ENCODE measurements at places on chromosomes 16 and 17.

DNA sequence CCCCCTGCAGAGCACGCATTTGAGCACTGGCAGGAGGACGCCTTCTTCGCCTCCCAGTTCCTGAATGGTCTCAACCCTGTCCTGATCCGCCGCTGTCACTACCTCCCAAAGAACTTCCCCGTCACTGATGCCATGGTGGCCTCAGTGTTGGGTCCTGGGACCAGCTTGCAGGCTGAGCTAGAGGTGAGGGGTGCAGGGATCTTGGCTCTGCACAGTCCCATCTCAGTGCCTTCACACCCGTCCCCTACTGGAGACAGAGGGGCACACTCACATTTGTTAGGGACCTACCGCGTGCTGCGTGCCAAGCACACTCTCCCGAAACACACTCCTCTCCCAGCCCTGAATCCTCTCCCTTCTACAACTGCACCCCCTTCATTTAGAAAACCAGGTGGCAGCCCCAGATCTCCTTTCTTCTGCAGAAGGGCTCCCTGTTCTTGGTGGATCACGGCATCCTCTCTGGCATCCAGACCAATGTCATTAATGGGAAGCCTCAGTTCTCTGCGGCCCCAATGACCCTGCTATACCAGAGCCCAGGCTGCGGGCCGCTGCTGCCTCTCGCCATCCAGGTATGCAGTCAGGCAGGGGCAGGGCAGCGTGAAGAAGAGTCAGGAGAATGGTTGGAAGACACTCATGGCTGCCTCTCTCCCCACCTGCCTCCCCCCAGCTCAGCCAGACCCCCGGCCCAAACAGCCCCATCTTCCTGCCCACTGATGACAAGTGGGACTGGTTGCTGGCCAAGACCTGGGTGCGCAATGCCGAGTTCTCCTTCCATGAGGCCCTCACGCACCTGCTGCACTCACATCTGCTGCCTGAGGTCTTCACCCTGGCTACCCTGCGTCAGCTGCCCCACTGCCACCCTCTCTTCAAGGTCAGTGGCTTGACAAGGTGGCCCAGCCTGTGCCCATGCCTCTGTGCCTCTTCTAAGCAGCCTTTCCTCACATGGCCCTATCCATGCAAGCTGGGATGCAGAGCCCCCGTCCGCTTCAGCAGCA, 6.3 kb downstream of the ALOX15B start:
- DNase-seq: no peak

DNA sequence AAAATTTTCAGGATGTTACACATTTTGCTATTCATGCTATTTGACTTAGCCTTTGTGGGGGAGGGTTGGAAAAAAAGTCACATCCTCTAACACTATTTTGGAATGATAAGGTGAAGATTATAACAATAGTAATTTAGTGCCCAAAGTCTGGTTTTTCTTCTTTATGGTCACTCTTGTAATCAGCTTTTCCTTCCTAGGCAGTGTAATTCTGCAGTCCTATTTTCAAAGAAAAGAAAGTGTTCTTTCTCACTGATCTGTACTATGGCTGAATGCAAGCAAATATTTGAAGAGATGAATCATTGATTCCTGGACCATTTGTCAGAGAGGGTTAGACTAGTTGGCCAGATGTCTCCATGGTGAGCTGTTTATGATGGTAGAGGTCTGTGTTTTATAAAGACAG, 8.4 kb downstream of the RSPRY1 start:
- DNase-seq: no peak

DNA sequence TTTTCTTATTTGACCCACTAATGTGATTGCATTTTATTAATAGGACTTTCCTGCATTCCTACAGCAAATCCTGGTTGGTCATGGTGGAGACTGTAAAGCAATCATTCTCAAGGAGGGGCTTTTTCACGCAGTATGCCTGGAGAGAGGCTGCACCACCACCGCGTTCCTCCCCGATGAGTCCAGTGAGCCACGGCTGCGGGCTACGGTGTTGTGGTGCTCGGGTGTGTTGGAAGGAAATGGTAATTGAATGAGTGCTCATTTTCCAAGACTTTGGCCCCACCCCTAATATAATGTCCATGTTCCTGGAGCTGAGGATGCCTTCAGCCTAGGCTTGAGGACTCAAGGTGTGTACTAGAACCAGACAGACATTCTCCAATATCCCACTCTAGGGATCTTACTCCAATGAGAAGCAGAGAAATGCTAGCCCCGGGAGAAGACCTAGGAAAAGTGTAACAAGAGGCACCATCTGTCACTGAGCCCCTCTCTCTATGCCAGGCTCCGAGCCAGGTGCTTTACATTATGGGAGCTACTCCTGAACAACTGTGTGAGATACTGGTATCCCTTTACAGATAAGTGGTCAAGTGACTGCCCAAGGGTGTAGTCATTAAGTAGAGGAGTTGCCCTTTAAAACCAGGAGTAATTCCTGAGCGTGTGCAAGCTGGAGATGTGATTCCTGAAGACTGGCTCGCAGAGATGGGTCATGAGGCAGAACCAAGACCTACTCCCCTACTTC, 39.4 kb downstream of the HEATR6 start:
- DNase-seq: no peak

- no peak for DNase-seq
Measured at GRCh38 chr17:52157603-52158449, 688 bp downstream of the CA10 start.

DNA sequence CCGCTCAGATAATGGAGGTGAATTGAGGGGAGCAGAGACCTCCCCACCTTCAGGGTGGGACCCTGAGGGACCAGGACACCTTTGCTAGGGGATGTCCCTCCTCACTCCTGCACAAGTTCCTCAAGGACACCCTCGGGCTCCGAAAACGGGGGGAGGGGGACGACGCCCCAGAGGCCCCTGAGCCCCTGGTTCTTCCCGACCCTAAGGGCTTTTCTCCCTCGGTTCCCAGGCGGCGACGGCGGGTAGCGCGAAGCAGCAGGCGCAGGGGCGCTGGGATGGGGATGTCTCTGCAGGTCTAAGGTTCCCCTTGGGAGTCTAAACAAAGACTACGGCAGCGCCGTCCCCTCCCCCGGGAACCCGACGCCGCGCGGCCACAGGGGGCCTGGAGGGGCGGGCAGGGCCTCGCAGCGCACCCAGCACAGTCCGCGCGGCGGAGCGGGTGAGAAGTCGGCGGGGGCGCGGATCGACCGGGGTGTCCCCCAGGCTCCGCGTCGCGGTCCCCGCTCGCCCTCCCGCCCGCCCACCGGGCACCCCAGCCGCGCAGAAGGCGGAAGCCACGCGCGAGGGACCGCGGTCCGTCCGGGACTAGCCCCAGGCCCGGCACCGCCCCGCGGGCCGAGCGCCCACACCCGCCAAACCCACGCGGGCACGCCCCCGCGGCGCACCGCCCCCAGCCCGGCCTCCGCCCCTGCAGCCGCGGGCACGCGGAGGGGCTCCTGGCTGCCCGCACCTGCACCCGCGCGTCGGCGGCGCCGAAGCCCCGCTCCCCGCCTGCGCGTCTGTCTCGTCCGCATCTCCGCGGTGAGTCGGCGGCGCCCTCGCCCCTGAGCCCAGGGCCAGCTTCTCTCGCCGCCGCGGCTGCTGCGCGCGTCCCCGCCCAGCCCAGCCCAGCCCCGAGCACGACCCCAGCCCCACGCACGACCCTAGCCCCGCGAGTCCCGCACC, 36.7 kb upstream of the NDRG4 start:
- no peak for DNase-seq

- DNase-seq: no peak
Measured at GRCh38 chr16:68764862-68765261, 27.8 kb downstream of the CDH1 start.

DNA sequence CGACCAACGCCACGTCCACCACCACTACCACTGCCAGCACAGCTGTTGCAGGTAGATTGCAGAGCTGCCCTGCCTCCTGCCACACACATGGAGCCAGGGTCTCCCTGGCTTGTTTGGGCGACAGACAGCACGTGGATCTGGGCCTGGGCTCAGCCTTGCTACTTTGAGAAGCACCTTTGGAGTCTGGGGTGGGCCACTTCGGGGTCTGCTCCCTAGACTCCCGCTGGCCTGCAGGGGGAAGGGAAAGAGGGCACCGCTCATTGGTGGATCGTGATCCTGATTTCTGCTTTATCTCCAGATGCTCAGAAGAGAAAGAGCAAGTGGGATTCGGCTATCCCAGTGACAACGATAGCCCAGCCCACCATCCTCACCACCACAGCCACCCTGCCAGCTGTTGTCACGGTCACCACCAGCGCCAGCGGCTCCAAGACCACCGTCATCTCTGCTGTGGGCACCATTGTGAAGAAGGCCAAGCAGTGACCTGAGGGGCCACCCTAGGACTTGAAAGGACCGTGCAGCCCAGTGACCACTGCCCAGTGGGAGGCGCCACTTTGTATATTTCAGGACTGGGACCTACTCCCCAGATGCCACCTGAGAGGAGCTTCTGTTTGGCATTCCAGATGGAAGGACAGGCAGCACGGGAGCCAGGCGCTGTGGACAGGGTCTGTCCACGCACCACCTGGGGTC, 15.1 kb upstream of the ITGB4 start:
- peak; percentile 58 for DNase-seq

DNA sequence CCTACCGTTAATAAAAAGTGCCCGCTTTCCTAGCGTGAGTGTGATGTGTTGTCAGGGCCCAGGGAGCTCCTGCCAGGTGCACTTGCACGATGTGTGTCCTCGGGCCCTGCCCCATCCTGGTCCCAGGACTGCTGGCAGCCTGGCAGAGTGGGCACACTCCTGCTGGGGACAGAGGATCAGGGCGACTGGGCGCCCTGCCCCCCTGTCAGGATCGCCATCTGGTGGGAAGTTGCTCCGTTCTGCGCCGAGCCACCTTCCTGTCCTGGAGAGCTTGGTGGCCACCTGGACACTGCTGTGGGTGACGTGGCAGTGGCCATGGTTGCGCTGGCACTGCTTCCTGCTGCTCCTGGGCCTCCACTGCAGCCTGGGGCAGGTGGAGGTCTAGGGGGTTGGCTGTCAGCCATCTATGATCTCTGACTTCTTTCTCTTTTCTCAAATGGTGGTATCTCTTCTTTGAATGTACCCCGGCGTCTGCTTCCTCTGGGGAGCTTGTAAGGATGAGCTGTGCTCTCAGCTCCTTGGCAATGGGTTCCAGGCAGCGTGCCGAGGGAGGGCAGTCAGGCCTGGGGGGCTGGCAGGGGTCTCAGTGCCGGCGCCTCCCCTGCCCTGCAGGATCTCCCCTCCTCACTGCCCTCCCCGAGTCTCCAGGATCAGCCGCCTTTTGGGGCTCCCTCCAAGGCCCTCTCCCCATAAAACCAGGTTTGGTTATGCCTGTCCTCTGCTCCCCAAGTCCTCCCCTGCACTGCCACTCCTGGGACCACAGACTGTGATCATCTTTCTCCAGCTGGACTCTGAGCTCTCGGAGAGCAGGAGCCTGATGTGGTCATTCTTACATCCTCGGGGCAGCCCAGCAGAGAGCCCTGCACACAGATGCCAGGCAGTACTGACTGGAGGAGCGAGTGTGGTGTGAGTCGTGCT, 76.9 kb downstream of the AMFR start:
- no peak for DNase-seq

DNA sequence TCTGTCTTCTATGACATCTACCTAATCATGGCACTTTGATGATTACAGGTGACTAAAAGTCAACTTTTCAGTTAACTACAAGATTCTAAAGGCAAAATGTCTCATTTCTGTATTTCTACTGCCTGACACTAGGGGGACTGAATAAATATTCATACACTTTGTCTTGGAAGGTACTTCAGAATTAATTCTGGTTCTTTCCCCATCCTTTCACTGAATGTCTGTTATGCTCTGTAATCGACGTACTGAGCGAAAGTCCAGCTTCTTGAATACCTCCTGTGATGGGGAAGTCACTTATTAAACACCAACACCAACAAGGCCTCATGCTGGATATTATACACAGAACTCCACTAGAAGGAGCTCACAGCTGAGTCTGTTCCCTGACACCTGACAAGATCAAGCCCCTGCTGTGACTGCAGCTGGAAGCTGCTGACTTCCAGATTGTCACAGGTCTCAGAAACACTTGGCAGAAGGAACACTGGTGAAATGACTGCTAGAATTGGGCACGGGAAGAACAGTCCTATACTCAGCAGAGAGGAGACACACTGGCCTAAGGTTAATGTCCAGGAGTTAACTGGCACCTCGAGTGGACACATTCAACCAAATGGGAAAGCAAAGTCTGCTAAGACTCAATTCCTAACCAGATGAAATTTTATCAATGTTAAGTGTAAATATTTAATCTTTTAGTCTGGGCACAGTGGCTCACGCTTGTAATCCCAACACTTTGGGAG, 31.9 kb downstream of the CMC2 start:
- no peak for DNase-seq

DNA sequence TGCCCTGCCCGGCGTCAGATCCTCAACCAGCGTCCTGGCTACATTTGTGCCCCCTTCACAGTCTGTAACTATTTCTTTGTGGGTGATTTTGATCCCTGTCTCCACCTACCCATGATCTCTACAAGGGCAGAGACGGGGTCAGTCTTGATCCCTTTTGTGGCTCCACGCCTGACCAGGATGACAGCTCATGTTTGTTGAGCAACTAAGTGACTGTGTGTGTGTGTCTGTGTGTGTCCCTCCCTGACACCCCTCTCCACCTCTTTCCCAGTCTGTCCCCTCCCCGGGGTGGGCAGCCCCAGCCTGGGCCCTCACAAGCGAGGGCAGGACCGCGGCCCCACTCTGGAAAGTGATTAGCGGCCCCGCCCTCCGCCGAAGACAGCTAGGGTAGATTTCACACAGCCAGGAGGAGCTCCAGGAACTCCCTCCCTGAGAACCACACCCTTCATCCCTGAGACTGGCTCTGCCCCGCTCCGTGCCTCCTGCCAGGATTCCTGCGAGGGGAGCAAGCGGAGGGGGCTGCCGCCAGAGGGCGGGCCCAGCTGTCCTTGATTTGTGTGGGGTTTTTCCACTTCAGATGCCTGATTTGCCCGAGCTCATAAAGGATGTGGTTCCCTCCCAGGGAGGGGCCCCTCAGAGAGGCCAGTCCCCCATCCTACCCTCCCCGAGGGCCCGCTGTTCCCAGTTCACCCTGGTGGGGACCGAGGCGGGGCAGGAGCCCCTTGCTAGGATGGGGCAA, 5.3 kb upstream of the HS3ST6 start:
- DNase-seq: peak; percentile 72

DNA sequence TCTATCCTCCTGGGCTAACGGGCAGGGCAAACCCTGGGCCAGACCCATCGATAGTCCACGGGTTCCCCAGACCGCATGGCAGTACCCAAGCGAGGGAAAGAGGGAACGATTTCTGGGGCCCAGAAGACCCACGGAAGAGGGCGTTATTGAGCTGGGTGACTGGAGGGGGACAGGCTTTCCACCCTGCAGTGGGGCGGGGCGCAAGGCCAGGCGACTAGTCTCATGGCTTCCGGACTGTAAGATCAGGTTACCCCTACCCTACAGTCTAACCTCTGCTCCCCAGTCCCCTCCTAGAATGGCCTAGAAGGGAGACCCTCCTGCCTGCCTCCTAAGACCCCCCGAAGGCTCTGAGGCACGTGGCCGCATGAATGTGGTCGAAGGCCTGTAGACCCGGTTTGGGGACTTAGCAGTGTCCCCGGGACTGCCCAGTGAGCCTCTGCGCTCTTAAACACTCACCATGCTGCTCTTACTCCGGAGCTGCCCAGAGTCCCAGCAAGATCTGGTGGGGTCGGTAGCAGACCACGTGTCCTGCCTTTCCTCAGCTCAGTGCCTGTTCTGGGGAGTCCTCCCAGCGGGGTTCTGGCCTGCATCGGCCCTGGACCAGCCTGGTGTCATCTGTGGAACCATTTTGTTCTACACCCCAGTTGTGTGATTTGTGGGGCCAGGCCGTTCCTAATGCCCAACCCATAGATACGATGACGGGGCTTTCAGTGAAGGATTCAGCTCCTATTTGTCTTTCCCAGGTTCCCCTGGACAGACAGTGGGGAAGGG, 13.2 kb upstream of the AURKB start:
- peak; percentile 93 for DNase-seq

- DNase-seq: no peak
Measured at GRCh38 chr16:49526860-49527365, 153.3 kb downstream of the C16orf78 start.

- no peak for DNase-seq
Measured at GRCh38 chr17:2736956-2737355, 12.5 kb downstream of the CCDC92B start.
